ENCODE measurements at places on chromosomes 3 and 15.

GRCh38 chr3:126737527-126737926 lies 33.5 kb downstream of the CHCHD6 start:
- DNase-seq: no peak

DNA sequence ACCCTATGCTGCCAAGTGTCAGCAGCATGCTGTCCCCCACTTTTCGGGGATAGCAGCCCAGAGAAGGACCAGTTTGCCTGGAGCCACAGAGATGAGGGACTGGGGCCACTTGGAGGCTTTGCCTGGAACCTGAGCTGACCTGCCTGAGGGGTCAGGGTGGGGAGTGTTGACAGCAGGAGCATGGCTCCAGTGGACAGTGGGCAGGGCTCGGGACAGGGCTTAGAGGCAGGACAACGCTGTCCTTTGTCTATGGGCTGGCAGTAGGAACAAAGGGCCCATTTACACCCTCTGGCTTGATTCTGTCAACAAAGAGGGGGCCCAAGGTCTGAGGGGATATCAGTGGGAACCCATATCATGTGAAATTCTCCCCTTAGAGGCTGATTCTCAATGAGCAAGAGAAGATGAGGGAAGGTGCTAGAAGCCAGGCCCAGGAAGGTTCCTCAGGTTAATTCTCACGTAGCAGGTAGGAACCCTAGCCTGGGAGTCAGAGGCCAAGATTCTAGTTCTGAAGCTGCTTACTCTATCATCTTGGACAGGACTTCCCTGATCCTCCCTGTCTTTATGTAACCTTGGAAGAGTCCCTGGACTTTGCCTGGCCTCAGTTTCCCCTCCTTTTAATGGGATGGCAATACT lies 29.7 kb upstream of the HHATL start:
- DNase-seq: no peak

DNA sequence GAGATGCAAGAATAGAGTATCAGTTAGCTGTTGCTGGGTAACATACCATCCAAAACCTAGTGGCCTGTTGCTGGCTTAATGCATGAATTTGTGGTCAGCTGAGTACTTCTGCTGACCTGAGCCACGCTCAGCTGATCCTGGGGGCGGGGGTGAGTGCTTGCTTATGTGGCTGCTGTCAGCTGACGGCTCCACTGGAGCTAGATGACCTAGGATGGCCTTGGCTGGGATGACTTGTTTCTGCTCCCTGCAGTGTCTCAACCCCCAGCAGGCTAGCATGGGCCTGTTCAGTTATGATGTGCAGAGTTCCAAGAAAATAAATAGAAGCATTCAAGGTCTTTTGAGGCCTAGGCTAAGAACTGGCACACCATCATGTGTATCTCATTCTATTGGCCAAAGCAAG lies 63.9 kb downstream of the FBLN2 start:
- DNase-seq: no peak

DNA sequence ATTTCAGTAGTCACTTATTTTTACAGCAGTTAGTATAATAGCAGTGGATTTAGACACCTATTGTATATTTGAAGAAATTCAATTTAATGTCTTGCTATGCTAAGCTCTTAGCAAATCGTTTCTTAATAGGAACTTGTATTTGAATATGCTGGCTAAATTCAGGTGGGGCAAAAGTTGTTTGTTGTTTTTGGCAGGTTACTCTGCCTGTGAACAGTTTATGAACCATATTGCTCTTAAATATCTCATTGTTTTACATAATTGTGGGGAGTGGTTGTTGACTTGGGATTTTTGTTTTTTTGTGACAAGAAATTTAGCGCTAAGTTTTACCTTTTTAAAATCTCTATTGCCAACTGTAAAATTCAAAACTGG lies 43.4 kb downstream of the NR2C2 start:
- DNase-seq: no peak

- no peak for DNase-seq
Measured at GRCh38 chr3:128994581-128995546, 988 bp upstream of the CFAP92 start.

- DNase-seq: no peak
Measured at GRCh38 chr3:141471160-141471559, 15.7 kb upstream of the RASA2 start.

DNA sequence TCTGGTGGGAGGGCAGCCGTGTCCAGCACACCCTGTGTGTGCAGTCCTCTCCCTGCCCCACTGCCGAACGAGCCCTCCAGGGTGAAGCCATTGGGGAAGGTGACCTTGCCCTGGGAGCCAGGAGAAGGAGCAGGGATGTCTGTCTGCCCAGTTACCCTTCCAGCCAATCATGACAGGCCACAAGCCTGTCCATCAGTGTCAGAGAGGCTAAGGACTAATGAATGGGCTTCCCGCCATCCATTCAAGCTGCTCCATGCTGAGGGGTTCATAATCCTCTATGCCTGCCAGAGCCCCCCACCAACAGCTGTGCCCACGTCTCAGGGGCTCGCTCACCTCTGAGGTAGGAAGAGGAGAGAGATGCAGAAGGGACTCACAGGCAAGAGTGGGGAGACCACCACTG lies 15.2 kb downstream of the ALS2CL start:
- DNase-seq: no peak

- DNase-seq: no peak
Measured at GRCh38 chr3:186614266-186614596, 1.4 kb downstream of the AHSG start.

- no peak for DNase-seq
Measured at GRCh38 chr3:115836944-115837343, 213.6 kb downstream of the GAP43 start.

GRCh38 chr15:75872403-75872990 lies 29.2 kb downstream of the UBE2Q2 start:
- DNase-seq: no peak

GRCh38 chr15:84937144-84937543 lies 44.5 kb upstream of the PDE8A start:
- no peak for DNase-seq

GRCh38 chr15:68402432-68403160 lies 29.4 kb downstream of the ITGA11 start:
- DNase-seq: no peak

GRCh38 chr3:141331377-141332318 lies 36.7 kb upstream of the ZBTB38 start:
- no peak for DNase-seq

DNA sequence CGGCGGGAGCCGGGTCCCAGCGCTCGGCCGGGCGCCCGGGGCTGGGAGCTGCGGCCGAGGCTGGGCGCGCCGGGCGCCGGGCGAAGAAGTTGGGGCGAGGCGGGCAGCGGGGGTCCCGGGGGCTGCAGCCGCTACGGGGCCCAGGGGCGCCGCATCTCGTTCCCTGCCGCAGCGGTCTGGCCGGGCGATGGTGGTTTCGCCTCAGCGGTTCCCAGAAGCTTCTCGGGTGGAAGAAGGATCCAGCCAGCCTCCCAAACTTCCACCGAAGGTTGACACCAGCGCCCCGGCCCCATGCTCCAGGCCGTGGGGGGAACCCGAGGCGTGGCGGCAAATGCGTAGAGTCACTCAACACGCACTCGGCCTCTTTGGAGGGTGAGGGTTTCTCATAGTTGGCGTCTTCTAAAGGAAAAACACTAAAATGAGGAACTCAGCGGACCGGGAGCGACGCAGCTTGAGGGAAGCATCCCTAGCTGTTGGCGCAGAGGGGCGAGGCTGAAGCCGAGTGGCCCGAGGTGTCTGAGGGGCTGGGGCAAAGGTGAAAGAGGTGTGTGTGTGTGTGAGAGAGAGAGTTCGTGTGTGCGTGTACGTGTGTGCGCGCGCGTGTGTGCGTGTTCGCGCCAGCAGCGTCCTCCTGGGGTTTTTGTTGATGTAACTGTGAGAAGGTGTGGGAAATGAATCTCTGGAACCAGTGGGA lies 940 bp downstream of the BOC start:
- no peak for DNase-seq

DNA sequence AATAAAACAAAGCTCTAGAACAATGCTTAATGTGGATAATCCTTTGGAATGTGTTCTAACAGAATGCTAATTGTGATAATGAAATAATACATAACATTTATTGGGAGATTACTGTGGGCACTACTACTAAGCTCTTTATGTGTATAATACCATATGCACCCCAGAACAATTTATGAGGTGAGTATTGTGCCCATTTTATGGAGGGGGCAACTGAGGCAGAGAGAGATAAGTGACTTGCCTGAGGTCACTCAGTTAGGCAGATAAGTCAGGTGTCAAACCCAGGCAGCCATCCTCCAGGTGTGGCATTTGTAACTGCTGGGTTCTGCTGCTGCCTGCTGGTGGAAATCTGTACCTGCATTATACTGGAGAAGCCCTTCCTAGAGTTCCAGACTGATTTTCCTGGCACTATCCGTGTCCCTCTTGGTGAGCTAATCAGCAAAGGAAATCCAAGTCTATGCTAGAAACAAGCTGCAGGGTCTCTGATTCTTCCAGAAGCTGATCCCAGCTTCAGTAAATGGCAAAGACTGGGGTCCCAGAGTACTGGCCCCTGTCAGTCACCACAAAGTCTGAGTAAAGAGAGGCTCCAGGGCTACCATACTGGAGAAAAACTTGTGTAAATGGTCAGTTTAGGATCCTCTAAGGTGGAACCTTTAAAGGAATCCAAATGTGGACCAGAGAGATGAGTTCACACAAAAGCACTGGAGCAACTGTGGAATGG lies 22.6 kb upstream of the RBP1 start:
- DNase-seq: no peak

GRCh38 chr3:184592371-184593219 lies 31.0 kb downstream of the EPHB3 start:
- DNase-seq: no peak

GRCh38 chr15:70348581-70349344 lies 251.0 kb upstream of the TLE3 start:
- no peak for DNase-seq

DNA sequence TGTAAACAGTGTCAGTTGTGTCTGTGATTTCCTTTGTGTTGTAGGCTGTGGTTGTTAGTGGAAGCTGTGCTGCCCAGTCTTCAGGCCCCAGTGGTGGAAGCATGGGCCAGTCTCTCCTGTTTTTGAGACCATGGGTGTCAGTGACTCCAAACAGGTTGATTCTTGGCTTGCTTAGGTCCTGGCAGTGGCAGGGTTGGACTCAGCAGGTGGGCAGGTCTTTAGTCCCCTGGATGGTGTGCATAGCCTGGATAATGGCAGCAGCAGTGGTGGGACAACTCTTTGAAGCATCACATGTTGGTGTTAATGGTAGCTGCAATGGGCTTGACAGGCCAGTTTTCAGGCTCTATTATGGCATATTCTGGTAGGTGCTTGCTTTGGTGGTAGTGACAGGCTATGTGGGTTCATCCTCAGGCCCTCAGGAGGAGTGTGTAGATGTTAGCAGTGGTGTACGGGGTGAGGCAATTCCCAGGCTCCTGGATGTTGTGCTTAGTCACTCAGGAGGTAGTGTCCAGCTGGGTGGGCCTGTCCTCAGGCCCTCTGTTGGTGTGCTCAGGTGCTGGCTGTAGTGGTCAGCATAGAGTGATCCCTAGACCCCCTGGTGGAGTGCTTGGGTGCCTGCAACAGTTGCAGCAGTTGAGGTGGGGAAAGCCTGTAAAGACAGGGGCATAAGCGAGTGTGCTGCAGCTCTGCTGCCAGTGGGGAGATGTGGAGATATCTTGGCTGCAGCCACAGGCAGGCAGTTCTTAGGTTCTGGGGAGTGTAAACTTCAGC lies 596.7 kb downstream of the PDCD6IP start:
- DNase-seq: no peak

DNA sequence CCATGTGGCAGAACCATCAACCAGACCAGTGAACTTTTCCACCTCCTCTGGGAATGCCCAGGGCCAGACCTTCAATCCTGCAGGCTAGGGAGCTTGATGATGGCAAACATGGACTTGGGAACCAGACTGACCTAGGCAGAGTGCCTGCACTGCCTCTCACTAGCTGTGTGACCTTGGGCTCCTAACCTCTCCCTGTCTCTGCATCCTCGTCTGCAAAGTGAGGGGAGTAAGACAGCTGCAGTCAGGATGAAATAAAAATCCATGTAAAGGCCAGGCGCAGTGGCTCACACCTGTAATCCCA lies 17.5 kb upstream of the LOXL1 start:
- no peak for DNase-seq

- no peak for DNase-seq
Measured at GRCh38 chr3:136899622-136900158, 37.7 kb downstream of the NCK1 start.

GRCh38 chr3:107632576-107632975 lies 109.8 kb downstream of the BBX start:
- no peak for DNase-seq

GRCh38 chr3:118863731-118864322 lies 170.8 kb downstream of the IGSF11 start:
- DNase-seq: no peak

DNA sequence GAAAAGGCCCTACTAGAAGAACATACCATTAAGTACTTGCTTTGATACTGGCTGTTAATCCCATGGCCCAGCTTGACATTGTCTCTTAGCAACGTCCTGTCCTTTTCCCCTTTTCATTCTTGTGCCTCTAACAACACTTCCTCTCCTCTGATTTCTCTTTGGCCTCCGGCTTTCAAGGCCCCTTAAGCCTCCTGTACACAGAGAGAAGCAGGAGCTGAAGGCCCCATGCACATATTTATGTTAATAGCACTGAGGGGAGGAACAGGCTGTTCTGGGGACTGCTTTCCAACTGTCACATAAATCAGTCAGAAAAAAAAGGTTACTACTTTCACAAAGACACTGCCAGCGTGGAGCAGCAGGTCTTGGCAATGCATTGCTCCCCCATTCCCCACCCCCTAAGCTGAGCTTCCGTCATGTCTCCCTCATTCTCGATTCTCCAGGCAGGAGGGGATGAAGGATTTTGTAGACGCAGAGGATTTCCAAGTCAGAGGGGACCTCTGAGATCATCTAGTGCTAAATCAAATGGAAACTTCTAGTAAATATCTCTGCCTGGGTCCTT lies 257.4 kb upstream of the ADAMTS9 start:
- no peak for DNase-seq

- DNase-seq: no peak
Measured at GRCh38 chr3:57256844-57257243, 29.3 kb downstream of the APPL1 start.

GRCh38 chr15:31273258-31273941 lies 53.2 kb upstream of the KLF13 start:
- DNase-seq: no peak

DNA sequence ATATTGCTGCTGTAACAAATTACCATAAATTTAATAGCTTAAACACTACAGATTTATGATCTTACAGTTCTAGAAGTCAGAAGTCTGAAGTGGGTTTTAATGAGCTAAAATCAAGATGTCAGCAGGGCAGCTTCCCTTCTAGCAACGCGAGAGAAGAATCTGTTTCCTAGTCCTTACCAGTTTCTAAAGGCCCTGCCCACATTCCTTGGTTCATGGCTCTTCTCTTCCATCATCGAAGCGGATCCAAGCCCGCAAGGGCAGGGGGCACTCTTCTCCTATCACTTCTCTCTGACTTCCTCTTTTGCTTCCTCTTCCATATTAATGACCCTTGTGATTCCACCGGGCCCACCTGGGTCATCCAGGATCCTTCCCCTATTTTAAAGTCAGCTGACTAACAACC lies 16.1 kb downstream of the MINDY4B start:
- DNase-seq: no peak

- no peak for DNase-seq
Measured at GRCh38 chr3:108099679-108100428, 9.0 kb upstream of the CD47 start.

Data from T-helper 17 cell (primary cell).